Activated CD4-positive, CD25-positive, alpha-beta regulatory T cell treated with anti-CD3 and anti-CD28 coated beads, Interleukin-2, amount 50 U/mL, for 16 hours (primary cell): ENCODE measurements at places on chromosomes 5 and 9.

DNA sequence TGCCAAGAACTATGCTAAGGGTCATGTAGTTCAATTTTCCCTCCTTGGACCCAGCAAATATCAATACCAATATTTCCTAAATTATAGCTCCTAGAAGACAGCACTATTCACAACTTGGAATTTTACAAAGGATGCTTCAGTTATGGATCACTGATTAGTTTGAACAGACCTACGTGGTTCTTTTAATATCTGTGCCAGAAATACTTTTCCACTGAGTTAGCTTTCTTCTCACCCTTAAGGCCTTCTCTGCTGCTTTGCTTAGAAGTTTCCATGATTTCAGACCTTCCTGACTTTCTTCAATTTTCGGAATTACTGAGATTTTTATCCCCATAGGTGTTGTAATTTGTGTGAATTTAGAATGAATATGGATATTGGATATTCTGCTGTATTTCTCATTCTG, 380.4 kb downstream of the PSAT1 start:
- no peak for DNase-seq

DNA sequence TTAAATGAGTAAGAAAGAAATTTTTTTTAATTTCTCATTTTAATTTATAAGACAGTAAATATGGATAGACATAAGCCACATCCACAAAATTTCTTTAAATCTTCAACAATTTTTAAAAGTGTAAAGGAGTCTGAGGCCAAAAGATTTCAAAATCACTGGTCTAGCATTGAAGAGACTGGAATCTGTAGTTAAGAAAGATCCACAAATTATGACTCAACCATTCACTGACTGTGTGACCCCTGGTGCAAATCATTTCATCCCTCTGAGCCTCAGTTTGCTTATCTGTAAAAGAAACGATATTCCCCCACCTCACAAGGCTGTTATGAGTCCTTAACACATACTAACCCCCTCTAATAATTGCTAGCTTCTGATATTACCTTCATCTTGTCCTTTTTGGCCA, 98.5 kb downstream of the EBF1 start:
- no peak for DNase-seq

GRCh38 chr5:14748180-14748900, 83.8 kb downstream of the OTULIN start:
- no peak for DNase-seq

DNA sequence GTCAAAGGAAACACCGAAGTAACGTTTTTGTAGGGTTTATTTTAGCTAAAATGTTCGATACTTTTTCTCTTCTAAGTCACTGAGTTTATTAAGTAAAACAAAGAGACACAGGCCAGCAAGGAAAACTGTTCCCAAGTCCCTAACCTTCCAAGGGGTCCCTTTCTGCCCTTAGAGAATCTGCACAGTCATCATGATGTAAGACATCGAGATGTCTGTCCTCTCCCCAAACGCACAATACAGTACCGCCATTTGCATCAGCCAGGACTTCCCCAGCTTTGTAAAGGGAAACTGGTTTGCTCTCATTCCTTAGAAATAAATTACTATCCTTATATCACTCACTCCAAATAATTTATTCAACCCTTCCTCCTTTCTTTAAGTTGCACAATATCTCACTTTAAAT, 89.3 kb downstream of the MARCHF11 start:
- DNase-seq = no peak

GRCh38 chr9:77472646-77473045, 175.5 kb downstream of the GNA14 start:
- DNase-seq = no peak

GRCh38 chr5:160269017-160269416, 39.7 kb downstream of the FABP6 start:
- DNase-seq = no peak

GRCh38 chr9:127707766-127708165, 978 bp downstream of the CFAP157 start:
- DNase-seq = no peak

DNA sequence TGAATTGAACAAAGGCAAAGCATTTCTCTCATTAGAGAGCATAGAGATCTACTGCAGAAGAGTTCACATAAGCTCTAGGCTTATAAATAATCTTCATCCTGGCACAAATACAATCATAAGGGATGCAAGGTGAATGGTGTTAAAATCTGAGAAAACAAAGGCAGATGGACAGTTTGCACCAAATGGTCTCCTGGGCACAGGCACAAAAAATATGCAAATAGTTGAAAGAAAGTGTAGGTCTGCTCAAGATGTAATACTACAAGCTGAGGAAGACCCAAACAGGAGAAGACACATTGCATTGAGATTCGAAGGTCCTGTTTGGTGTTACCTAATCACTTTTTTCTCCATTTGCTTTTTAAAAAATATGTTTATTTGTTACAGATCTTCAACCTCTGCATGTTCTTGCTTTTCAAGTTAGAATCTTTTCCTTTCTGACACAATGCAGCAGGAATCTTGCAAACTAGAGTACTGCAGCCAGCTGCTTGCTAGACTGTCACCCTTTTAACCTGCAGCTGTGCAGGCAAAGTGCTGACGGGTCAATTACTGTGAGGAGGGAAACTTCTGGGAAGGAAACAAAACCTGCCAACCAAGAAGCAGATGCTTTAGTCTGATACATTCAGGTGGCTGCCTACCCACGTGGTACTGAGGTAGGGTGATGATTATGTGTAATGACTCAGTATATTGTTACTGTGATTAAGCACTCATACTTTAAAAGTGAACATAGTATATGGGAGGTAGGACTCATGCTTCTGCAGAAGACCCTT, 1048.6 kb upstream of the SEMA6A start:
- no peak for DNase-seq

- DNase-seq = no peak
These were observed 17.8 kb downstream of the BICD2 start for GRCh38 chr9:92746567-92747458.

DNA sequence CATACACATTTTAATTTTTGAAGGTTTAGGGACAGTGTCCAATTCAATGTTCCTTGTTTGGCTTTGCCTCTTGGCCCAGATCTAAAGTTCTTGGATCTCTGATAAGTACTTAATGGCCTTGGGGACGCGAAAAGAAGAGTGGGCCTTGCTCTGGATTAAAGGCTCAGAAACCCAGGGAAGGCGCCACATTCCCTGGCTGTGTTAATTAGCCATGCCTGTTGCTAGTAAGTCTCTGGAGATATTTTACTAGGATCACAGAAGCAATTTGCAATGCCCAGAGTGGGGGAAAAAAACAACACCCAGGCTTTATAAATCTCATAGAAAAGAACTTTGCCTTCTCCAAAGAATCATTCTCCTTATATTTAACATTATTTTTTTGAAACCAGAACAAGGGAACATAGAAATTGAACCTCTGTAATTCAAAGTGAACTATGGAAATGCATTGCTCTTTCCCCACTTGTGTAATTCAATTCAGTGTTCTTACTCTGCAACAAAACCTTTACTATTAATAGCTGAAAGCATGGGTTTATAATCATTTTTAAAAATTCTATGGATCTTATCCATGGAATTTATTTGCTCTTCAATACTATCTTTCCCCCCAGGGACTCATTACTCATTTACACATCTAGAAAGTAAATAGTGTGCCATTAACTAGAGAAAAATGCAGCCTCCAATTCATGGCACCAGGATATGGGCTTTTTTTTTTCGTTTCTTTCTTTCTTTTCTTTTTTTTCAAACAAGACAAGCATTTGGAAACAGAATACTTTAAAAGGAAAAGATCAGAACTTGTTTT, 172.2 kb upstream of the ANKRD55 start:
- DNase-seq = no peak

GRCh38 chr5:109962882-109963603, 273.3 kb downstream of the MAN2A1 start:
- no peak for DNase-seq

DNA sequence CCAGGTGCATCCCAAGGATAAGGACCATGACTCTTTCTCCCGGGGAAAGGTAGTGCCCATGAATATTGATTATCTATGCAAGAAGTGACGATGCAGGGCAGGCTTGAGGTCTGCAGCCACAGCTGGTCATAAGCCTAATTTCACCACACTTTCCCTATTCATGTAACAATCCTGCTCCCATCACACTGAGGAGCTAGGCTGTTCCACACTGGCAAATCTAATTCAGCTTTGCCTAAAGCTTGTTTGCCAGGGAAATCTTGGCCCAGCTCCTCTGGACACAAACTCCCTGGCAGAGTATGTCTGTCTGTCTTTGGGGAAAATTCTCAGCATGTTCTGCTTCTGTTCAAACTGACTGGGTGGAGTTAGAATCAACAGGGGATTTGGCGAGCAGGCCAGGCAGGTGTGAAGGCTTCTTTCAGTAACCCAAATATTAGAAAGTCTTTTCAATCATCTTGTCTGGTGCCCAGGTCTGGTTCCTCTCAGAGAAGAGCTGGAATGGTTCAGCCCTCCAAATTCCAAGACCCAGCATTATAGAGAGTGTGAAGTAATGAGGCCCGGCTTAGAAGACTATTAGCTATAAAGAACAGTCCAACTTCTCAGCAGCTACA, 88.5 kb upstream of the SPDL1 start:
- no peak for DNase-seq

DNA sequence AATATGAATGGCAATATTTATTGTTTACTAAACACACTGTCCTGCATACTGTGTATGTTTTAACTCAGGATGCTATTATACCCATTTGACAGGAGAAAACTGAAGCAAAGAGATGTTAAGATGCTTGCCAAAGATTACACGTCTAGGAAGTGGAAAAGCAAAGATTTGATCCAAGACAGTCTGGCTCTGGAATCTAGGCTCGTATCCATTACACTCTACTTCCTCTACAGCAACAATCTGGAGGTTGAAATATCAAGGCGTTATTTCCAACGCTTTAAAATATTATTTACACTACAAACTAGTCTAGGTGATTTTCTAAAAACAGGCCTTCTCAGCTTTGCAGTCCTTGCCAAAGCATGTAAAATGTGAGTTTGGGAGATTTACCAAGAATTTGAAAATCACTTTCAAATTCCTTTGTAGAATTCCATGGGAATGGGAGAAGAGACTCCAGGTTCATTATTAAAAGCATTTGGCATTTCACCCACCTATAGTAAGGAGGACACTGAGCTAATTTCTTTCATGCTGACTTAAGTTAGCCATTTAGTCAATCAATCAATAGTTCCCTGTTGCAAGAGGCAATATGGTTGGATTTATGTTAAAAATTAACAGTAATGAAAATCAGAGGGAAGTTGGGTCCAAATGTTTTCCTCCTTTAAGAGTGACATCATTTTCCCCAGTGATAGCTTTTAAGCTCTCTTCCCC, 356.3 kb upstream of the SMARCA2 start:
- no peak for DNase-seq

- no peak for DNase-seq
These were observed 817.8 kb downstream of the TLE1 start for GRCh38 chr9:80871596-80871995.

DNA sequence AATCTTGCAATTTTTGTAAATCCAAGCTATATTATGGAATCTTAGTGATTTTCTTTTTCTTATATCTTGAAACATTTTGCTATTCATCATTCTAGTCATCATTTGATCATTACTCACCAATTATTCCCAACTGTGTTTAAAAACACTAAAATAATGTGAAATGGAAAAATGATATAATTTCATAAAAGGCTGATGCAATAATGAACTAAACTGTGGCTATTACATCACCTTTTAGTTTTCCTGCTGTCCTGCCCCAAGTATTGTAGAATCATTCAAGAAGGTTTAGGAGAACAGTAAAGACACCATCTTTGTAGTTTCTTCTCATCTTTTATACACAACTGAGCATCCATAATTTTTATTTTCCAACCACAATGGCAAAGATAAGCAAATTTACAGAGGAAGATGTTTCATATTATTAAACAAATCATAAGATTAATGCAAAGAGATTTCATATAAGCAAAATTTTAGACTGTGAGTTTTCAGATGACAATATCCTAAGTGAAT, 431.0 kb upstream of the SLC30A5 start:
- no peak for DNase-seq

DNA sequence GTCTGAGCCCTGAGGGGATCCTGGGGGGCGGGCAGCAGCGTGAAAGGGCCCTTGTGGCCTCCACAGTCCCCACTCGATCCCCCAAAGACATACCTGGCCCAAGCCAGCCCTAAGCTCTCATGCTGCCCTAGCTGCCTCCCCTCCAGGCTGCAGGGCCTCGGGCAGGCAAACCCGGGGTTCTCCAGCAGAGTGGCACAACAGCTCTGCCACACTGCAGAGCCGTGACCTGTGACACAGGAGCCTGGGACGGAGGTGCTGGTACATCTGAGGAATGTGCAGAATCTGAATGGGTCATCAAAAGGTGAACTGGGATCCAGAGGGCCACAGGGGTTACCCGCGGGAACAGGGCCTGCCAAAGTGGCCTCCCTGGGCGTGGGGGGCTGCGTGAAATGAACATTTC, 163.2 kb downstream of the DAB2IP start:
- no peak for DNase-seq

DNA sequence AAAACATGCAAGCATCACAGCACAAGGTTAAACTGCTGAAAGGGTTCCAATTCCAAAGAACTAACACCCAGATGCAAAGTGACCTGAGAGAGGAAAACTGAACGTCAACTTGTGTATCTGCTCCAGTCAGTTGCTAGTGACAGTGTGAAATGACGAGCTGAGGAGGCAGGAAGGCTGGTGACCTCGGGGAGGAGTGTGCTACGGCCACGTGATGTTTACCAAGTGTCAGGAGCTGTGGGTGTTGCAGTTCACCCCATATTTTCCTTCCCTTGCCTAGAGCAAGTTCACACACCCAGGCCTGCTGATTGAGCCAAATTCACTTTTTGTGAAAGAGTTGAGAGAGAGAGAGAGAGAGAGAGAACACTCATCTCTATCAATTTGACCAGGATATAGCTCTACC, 231.6 kb upstream of the ANKH start:
- DNase-seq = no peak

DNA sequence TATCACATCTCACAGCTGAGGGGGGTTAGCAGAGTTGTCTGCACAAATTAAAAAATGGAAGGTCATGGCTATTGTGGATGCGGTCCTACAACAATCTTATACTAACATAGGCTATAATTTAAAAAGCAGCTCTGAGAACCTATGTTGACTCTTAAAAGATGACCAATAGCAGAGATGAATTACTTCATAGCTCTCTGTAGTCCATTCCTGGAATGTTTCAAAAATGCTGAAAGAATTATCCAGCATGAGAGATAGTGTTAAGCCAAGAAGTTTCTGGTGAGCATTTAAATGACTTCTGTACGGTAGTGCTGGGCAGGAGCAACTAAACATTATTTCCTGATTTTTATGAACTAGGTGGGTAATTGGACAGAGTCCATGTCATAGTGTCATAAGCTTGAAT, 218.2 kb upstream of the NUDT12 start:
- no peak for DNase-seq

DNA sequence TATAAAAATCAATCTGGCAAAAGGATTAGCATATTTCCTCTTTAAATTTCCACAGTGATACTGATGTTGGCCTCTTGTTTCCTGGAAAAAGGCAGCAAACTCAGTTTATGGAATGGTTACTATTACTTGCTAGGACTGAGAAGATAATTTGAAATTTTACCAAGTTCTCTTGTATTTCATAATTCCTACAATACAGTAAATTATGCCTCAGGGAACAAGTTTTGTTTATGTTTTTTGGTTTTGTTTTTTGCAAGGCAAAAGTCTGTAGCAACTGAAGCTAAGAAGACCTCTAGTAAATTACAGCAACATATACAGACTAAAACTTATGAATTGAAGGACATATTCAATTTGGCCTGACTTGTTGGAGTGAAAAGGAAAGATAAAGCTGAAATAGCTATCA, 30.2 kb upstream of the SLCO6A1 start:
- no peak for DNase-seq
